Left lung (tissue), 14 donors: ENCODE measurements at places on chromosomes 16 and 17. TPM values are rescaled to one million over a fixed set of nuclear protein-coding genes. Genes with fewer than 3 reads are reported as not detected.

WNT3 gene
- 1.7 TPM for total RNA-seq

SLC7A6OS gene
- total RNA-seq: 11.7 TPM

SMTNL2 gene
- 5.5 TPM for total RNA-seq

ASPHD1 gene
- total RNA-seq: 3.6 TPM

PABPN1L gene
- total RNA-seq: not detected

ENO3 gene
- 15.9 TPM for total RNA-seq

ANKS4B gene
- total RNA-seq: not detected

TMEM114 gene
- not detected for total RNA-seq

GRCh38 chr17:1961189-1961588 lies 63.9 kb downstream of the RTN4RL1 start:
- DNase-seq: no peak

DNA sequence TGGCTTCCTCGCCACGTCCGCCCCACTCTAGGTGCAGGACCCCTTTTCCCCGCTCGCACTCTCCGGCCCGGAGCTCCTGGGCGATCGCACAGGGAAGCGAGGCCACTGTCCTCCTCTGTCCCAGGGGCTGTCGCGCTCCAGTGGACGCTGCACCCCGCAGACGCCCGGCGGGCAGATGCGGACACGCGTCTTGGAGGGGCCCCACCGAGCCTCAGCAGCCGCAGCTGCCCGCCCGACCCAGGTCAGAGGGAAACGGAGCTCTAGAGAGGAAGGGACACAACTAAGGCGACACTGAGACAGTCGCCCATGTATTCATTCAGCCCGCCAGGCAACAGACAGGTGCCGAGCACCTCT lies 726 bp upstream of the SLC13A5 start:
- no peak for DNase-seq

- DNase-seq: no peak
Measured at GRCh38 chr17:32445497-32445896, 1.2 kb downstream of the PSMD11 start.

DNA sequence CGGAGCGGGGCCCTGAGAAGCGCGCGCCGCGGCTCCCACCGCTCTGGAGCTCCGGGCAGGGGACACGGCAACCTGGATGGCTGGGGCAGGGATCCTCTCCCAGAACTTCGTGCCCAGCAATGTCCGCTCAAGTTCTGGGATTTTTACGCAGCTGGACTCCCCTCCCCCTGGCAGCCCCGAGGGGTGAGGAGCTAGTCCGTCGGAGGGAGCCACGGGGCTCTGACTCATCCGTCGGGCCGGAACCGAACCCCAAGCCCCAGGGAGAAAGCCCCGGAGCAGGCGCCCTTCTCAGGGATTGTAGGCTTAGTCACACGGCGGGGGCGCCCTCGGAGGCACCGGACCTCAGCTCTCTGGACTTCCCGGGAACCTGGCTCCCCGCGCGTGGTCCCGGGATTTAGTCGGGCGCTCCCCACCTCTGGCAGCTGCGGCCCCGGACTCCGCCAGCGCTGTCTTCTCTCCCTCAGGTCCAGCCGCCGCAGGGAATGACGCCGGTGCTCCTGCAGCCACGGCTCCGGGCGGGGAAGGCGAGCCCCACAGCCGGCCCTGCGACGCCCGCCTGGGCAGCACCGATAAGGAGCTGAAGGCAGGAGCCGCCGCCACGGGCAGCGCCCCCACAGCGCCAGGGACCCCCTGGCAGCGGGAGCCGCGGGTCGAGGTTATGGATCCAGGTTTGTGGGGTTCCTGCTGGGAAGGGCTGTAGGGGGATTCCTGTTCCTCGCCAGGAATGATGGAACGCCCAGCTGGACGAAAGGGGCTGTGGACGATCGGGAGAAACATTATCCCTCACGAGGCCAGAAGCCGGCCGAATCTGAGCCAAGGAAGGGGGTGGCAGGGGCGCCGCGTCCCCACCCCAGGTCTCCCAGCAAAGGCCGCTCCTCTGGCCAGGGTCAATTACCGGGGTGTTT lies 830 bp downstream of the SPHK1 start:
- no peak for DNase-seq

- DNase-seq: peak; percentile 71
Measured at GRCh38 chr17:79937391-79938335, 98.0 kb downstream of the TBC1D16 start.

GRCh38 chr17:14471052-14471451 lies 170.2 kb downstream of the HS3ST3B1 start:
- no peak for DNase-seq

- no peak for DNase-seq
Measured at GRCh38 chr17:27485716-27486495, 29.7 kb downstream of the KSR1 start.

GRCh38 chr16:86354641-86355513 lies 155.4 kb upstream of the FOXF1 start:
- DNase-seq: no peak

DNA sequence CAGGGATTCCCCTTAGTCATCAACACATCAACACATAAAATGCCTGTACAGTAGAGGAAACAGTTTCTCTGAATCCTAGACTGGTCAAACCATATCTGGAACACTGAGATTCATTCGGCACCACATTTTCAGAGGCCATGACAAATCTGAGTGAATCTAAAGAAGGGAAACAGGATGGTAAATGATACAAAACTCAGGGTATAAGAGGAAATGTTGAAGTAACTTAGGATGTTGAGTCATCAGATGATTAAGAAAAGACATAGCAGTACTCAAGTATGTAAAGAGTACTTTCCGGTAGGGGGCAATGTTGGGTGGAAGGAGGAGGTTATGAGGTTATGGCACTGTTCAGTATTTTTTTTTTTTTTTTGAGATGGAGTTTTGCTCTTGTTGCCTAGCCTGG lies 358.5 kb upstream of the PMFBP1 start:
- no peak for DNase-seq

- no peak for DNase-seq
Measured at GRCh38 chr16:28193530-28194423, 18.0 kb downstream of the XPO6 start.

- DNase-seq: no peak
Measured at GRCh38 chr17:45868276-45868675, 23.6 kb downstream of the SPPL2C start.

DNA sequence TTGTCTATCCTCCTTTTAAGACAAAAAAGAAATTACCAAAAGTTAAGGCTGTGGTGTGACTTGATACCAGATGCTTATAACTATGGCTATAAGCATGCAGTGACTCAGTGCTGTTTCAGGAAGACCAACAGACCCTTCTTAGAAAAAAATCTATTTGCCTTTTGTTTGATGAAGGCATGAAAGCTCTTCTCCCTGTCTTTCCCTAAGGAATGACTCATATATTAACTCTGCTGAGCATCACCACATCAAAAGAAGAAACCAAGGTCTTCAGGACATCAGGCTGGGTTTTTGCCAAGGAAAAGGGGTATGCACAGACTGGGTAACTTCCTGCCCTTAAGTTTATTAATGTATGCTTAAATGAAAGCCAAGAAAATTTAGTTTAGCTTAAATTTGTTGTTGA lies 47.1 kb downstream of the VMP1 start:
- no peak for DNase-seq

DNA sequence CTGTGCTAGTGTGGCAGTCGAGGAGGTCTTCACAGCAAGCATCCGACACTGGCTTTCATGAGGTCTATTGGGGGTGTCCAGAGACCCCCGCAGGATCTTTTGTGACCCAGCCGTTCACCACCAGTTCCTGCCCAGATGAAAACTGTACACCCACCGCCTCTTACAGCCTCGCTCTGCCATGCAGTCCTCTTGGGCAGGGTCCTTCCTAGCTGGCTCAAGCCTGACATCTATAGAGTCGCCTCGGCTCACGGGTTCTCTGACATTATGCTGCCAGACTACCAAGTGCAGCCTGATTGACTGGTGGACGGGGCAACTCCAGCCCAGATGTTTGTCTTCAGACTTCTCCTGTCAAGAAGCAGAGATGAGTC lies 14.6 kb upstream of the CLEC10A start:
- DNase-seq: no peak

DNA sequence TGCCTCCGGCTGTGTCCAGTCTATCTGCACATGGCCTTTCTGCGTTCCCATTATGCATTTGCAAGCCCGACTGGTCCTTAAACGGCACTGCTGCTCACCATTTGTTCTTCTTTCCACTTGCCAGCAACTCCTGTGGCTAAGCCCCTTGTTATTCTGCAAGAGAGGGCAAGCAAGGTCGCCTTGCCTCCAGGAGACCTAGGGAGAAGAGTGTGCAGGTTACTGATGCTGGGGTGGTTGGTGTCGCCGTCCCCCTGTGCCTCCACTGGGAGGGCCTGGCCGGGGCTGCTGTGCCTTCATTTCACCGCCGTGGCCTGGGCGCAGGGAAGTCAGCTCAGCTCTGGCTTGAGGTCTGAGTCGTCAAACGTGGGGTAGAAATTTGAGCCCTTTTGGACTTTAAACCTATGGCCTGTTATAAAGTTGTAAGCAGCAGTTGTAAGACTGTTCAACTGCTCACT lies 12.7 kb downstream of the SLC6A4 start:
- DNase-seq: no peak

DNA sequence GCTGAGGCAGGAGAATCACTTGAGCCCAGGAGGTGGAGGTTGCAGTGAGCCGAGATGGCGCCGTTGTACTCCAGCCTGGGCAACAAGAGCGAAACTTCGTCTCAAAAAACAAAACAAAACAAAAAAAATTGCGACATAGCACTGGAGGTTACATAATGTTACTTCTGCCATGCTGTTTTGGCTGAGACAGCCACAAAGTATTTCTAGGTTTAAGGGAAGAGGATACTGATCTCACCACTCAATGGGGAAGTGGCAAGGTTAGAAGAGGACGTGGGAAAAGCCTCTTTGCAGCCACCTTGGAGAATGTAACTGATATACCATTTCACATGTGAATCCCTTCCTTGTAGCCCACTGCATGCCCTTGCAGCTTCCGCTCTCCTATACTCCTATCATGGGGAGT lies 131.2 kb upstream of the NLRP1 start:
- no peak for DNase-seq

DNA sequence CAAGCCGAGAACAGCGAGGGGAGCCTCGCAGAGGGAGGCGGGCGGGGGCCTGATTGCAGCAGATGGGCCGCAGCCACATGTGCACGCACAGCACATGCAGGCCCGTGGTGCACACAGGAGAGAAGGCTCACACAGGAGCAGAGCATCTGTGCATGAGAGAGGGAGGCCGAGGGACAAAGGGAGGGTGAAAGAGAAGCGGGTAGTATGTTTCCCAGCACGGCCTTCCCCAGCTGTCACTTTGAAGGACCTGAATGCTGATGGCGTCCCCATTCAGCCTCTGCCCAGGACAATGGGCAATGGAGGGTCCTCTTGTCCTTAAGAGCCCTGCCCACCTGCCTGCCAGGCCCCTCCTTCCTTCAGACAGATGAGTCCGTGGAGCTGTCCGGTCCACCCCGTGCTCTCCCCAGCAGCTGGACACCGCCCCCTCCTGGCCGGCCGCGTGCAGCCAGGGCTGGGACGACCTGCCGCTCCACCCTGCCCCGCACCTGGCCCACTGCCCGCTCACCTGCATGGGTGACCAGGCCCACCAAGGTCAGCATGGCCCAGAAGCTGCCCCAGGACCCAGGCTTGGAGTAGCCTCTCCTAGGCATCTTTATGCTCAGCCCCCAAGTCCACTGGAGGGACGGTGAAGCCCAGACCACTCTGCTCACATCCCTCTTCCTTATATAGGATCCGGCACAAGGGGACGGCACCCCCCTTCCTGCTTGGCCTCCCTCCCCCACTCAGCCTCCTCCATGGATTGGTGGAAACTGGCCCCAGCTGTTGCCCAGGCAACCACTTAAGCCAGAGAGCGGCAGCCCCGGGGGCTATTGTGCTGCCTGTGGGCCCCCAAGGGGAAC lies at the start of gene BTBD17:
BTBD17 (minus strand) TSS at position 639 of the 839 bp plus-strand sequence; CDS start at position 590, 49 bp downstream.
- DNase-seq: no peak

DNA sequence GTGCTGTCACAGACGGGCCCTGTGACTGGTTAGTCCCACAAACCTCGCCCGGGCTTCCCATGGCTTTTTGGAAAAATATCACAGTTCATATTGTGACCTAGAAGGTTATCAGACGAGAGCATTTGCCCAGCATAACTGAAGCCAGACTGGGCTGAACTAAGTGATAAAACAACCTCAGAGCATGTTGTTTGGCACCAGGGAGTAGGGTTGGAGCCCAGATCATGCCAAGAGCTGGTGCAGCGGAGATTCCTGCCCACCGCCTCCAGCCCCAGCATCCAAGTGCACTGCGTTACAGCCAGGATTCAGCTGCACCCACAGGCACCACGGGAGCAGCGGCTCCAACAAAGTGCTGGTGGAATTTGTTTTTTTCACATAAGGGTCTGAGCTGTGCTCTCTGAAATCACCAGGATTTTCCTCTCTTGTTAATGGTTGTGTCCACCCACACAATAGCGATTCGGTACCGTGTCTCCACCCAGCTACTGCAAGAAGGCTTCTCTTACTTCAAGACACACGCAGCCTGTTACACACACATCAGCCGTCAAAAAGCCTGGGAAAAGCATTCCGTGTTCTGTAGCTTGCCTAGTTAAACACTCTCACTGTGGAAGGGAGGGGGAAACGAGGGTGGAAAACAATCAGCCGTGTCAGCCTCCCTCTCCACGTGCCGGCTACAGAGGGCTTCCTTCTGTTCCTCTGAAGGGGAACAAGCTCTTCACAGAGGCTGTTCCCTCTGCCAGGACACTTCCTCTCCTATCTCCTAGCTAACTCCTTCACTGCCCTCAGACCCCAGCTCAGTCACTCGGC lies 273.8 kb downstream of the C16orf95 start:
- DNase-seq: peak; percentile 23

- no peak for DNase-seq
Measured at GRCh38 chr17:51050291-51051033, 70.2 kb downstream of the SPAG9 start.

GRCh38 chr17:73765824-73766563 lies 121.7 kb upstream of the SDK2 start:
- DNase-seq: no peak

DNA sequence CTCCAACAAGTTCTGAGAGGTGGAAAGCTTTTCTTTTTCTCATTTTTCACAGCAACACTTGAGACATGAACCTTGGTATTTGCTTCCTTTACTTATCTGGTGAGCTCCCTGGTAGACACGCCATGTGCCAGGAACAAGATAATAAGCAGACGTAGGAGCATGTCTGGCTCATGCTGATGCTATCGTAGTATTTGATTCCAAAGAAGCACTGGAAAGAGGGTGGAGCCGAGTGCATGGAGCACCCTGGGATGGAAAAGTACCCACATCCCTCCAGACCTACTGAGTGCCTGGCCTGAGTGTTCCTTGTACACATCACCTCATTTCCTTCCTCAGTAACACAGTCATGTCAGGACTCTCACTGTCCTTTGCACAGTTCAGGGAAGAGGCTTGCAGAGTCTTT lies 231.0 kb downstream of the CBLN1 start:
- no peak for DNase-seq

DNA sequence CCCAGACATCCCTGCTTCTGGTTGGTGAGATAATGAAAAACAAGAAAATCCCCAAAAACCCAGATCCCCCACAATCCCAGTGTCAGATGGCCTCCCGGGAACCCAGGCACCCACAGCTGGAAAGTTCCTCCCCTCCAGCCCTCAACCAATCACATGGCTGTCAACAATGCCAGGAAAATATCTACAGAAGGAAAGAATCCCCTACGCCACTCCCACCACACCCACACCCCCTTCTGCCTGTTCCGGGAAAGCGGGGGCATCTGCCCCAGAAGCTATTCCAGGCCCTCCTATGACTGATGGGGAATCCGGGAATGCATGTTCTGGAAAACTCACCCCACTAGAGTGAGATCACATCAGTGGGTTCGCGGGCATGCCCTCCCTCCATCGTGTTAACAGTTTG lies 1.8 kb downstream of the TMEM95 start:
- DNase-seq: no peak
